ENCODE measurements at places on chromosomes 7 and 10. TPM values are rescaled to one million over a fixed set of nuclear protein-coding genes. Genes with fewer than 3 reads are reported as not detected.

- DNase-seq = no peak
Measured at GRCh38 chr7:17679458-17679857, 260.8 kb downstream of the SNX13 start.

GRCh38 chr7:113179313-113179712 is 61.0 kb upstream of the SMIM30 start:
- DNase-seq = no peak

DNA sequence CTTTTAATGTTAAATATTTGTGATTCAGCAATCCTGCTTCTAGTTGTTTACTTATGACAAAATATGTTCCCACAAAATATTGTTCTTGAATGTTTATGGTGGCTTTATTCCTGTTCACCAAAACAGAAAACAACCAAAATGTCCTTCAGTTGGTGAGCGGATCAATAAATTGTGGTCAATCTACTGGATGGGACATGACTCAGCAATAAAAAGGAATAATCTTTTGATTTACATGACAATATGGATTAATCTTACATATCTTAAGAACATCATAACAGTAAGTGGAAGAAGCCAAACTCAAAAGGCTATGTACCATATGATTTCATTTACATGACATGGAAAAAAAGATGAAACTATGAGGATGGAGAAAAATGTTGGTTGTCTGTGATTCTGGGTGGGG is 691.3 kb upstream of the GHITM start:
- DNase-seq = no peak

- DNase-seq = no peak
Measured at GRCh38 chr7:69823151-69823744, 225.0 kb downstream of the AUTS2 start.

The EPHA1 gene
- under 0.01 TPM for total RNA-seq

The TBX20 gene
- total RNA-seq = 5.9 TPM

The WDFY4 gene
- total RNA-seq = 7.1 TPM

- DNase-seq = no peak
Measured at GRCh38 chr7:71157757-71158156, 25.8 kb downstream of the GALNT17 start.

- no peak for DNase-seq
Measured at GRCh38 chr10:12279281-12279680, 70.1 kb upstream of the CAMK1D start.

DNA sequence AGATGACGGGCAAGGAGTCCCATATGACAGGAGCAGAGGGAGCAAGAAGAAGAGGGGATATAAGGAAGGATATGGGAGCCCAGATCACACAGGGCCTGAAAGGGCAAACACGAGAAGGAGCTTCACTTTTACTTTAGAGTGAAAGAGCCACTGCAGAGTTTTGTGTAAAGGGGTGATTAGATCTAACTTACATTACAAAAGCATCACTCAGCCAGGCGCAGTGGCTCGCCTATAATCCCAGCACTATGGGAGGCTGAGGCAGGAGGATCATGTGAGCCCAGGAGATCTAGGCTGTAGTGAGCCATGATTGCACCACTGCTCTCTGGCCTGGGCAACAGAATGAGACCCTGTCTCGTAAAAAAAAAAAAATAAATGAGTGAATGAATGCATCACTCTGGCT is 91.1 kb downstream of the MPP7 start:
- no peak for DNase-seq

DNA sequence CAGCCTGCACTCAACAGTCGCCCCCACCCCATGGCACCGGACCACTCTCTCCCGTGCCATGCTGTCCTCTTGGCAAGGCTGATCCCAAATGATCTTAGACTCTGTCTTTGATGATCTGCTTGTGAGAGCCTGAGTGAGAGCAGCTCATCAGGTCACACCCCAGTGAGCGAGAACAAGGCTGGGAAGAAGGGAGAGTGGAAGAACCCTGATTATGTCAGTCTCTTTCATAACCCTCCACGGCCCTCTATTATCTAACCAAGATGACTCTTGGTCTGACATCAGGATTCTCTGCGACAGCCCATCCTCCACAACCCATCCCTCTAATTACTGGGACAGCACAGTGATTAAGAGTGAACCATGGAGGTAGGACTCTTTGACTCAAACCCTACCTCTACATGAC is 53.1 kb upstream of the C7orf33 start:
- no peak for DNase-seq

DNA sequence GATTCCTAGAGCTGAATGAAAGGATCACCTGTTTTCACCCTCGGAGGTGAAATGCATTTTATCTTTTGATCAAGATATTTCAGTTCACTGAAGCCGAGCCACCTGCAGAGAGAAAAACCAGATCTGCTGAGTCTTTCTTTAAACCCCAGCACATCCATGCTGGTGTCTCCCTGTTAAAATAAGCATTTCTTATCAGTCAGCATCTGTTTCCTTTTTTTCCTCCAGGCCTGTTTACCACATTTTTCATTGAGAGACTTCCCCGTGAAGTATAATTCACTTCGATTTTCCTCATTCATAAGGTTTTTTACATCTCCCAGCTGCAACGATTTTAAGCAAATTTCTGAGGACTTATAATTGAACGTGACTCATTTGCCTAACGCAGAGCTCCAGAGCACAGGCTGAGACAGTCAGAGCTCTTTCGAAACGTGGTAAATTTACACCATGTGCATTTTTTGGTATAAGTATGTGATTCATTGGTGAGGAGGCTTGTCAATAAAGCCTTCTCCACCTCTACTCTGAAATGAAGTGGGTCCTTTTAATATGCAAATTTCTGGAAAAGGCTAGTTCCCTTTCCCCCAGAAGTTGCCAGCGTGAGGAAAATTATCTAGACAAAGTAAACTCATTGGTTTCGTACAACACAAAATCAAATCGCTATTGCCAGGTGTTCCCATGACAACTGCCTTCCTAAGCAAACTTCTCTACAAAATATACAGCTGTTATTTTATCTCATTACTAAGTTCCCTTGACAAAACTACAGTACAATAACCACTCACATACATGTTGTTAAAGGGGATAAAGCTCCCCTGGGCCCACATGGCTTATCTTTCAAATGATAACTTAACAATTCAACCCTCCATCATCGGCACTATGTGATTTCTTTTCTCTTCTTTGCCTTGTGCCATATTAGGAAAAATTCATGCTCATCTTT is 374.8 kb upstream of the AKR1E2 start:
- peak; percentile 85 for DNase-seq

DNA sequence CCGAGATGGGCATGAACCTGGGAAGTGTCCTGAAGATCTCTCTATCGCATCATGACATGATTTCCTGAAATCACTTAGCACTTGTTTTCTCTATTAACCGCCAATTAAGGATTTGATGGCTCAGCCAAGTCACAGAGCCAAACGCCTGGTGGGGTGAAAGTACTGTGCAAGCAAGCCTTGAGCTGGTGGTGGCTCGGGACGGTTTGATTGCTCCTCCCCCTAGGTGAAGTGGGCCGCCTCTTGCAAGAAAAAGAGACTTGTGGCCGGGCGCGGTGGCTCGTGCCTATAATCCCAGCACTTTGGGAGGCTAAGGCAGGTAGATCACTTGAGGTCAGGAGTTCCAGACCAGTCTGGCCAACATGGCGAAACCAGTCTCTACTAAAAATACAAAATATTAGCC is 50.3 kb downstream of the COL26A1 start:
- no peak for DNase-seq

The PAX2 gene
- not detected for total RNA-seq

The HOXA10 gene
- 0.14 TPM for total RNA-seq

DNA sequence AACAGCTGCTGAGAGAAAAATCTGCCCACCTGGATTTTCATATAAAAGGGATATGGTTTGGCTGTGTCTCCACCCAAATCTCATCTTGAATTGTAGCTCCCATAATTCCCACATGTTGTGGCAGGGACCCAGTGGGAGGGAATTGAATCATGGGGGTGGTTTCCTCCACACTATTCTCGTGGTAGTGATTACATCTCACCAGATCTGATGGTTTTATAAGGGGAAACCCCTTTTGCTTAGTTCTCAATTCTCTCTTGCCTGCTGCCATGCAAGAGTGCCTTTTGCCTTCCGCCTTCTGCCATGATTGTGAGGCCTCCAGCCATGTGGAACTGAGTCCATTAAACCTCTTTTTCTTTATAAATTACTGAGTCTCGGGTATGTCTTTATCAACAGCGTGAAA is 20.8 kb upstream of the MKI67 start:
- no peak for DNase-seq

The ARL3 gene
- 6.4 TPM for total RNA-seq

DNA sequence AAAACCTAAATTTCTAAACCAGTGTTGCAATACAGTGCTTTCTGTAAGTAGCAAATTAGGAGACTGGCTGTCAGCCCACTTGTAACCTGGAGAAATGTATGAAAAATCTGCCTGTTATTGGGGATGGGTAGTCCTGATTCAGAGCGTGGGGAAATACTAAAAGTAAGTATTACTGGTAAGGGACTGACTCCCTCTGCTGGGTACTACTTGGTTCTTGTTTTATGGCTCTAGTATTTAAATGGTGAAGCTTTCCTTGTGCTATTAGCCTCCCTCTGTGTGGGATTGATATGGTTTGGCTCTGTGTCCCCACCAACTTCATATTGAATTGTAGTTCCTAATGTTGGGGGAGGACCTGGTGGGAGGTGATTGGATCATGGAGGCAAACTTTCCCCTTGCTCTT is 886.1 kb downstream of the SORCS1 start:
- no peak for DNase-seq

DNA sequence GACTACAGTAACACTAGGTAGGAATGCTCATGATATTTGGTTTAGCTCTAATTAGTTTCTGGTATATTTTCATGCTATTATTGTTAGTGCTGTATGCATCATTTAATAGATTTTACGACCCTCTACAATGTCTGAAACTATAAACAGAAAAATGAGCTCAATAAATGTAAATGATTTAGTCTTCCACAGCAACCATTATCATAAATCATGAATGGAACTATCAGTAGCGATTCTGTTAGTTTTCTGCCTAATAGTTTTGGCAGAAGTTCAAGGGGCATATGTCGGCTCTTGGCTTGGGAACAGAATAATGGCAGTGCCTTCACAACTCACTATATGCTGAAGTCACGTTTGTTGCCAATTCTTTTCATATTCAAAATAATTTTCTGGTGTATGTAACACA is 494.8 kb downstream of the PARD3 start:
- DNase-seq = no peak

The ASIC3 gene
- total RNA-seq = 0.07 TPM

The CPN1 gene
- total RNA-seq = not detected

The TIMM23B gene
- 17.5 TPM for total RNA-seq

The CNPY1 gene
- not detected for total RNA-seq

The CFAP70 gene
- total RNA-seq = 0.28 TPM

The CYP2C19 gene
- not detected for total RNA-seq

The ALOX5 gene
- total RNA-seq = 0.40 TPM
